AG09319 (cell line): ENCODE measurements at places on chromosomes 3 and 15.

- no peak for DNase-seq
Observed at GRCh38 chr3:17013050-17013449, 128.3 kb downstream of the PLCL2 start.

DNA sequence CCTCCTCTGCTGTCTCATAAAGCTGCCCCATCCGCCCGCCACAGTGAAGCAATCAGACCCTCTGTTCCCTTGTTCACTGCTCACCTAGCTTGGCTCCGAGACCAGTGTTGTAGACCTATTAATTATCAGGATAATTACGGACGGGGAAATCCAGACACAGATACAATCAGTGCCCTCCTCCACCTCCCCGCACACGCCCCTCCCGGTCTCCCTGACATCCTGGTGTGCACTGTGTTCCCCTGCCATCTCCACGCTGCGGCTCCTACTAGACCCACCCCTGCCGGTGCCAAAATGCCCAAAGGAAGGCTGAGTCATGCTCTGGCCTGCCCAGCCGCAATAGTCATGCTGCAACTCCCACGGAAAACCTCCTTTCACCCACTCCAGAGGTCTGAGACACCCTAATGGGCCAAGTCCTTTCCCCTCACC lies 277.3 kb upstream of the TLE3 start:
- DNase-seq: no peak

GRCh38 chr15:95799286-95800200 lies 531.0 kb upstream of the NR2F2 start:
- peak; percentile 32 for DNase-seq

DNA sequence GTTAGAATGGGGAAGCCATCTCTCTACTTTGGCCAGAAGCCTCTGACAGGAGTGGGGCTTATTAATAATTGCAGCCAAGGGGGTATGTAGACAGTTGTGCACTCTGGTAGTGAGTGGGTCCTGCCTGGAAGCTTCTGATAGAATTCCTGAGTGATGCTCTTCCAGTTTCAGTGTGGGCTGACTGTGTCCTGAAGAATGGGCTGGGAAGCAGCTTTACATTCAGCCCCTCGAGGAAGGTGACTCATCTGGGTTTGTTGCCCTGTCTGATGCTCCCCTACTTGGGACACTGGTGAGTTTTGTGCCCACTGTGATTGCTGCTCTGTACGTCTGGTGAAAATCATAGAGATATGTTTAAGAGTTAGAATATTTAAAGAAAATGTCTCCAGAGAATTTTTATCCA lies 444.7 kb upstream of the RBMS3 start:
- no peak for DNase-seq

DNA sequence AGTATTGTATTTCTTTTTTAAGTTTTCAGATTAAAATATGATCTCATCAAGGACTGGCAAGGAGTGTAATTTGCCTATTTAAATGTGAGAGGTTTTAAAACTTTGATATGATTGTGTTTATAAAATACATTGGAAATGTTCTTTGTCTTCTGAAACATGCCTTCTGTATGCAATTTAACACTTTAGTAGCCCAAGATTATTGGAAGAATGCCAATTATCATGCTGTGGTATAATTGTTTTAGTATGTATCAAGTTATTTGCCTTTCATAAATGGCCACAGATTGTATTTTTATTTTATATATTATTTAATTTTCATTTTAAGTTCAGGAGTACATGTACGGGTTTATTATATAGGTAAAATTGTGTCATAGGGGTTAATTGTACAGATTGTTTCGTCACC lies 31.7 kb downstream of the ECT2 start:
- no peak for DNase-seq

DNA sequence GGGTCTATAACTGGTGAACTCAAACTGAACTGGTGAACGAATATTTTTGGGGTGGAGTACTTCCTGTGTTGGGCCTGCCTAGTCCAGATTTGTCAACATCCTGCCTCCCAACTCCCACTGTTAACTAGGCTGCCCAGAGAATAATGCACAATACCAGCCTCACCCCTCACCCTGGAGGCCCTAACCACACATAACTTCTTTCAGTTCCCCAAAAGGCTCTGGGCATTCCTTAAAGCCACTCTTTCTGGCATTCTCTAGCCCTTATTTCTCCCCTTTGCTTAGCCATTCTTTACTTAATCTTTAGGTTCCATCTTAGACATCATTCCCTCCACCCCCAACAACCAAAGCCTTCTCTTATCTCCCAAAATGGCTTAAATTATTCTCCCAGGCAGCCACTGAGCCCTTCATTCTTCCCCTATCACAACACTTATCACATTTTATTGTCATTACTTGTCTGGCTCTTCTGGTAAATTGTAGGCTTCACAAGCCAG lies 9.1 kb upstream of the SEC11A start:
- no peak for DNase-seq

DNA sequence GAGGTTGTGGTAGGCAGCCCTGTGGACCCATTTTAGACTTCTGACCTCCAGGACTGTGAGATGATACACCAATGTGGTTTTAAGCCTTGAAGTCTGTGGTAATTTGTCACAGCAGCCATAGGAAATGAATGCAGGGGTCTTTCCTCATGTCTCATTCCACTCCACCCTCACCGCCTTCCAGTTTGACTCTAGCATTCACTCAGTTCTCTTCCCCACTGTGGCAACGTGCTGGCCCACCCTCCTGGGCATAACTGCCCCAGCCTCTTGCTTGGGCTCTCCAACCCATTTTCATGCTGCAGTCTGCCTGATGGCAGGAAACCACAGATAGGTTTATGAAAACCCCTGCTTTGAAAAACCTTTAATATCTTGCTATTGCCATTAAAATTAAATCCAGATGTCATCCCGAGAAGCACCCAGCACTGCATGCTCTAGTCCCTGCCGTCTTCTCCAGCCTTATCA lies 7.3 kb upstream of the TRNT1 start:
- no peak for DNase-seq

DNA sequence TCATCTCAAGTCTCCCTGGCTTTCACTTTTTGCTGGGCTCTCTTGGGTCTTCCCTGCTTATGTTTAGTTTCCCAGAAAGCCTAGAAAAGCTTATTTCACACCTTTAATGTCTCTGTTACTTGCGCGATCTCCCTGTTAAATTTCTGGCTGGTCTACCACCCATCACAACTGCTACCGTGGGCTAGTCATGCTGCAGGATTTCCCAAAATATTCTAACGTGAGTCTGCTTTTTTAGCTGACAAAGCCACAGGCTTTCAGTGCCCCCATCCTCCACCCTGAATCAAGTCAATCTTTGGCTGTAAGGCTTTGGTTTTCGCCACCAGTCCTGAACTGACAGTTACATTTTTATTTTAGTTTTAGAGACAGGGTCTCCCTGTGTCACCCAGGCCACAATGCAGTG lies 74.1 kb downstream of the SUMF1 start:
- DNase-seq: no peak

GRCh38 chr3:171123915-171124314 lies 97.4 kb upstream of the SLC2A2 start:
- no peak for DNase-seq

- no peak for DNase-seq
Observed at GRCh38 chr3:179476215-179476614, 24.9 kb upstream of the GNB4 start.

GRCh38 chr3:66179793-66180192 lies 41.0 kb upstream of the SLC25A26 start:
- no peak for DNase-seq

DNA sequence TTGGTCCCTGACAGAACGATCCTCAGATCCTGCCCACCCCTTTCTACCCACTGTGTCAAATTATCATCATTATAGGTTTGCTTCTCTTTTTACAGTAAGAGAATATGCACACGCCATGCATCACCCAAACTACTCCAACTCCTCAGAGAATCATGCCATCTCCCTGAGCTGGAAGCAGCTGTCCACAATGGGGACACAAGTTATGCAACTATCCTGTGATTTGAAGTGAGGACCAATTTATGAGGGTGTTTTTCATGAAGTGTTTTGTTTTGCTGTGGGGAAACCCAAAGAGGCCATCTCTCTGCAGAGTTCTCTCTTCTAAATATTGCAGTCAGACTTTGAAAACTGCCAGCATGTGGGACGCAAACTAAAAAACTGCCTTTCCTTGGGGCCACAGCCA lies 35.8 kb upstream of the TNFSF10 start:
- DNase-seq: no peak

GRCh38 chr3:26369133-26369532 lies 253.4 kb upstream of the LRRC3B start:
- no peak for DNase-seq

GRCh38 chr3:44058022-44058867 lies 183.4 kb upstream of the TOPAZ1 start:
- no peak for DNase-seq

- DNase-seq: no peak
Observed at GRCh38 chr3:117281371-117281770, 571.8 kb downstream of the TUSC7 start.

GRCh38 chr15:75821786-75822345 lies 21.4 kb upstream of the UBE2Q2 start:
- DNase-seq: no peak

GRCh38 chr3:154180836-154181691 lies 59.9 kb downstream of the ARHGEF26 start:
- no peak for DNase-seq
